Osteoblast (primary cell): ENCODE measurements at places on chromosomes 12 and 14. TPM values are rescaled to one million over a fixed set of nuclear protein-coding genes. Genes with fewer than 3 reads are reported as not detected.

- no peaks in the 10 kb centered on the region for H3K4me1 ChIP-seq
- peaks cover 92% of the 10 kb centered on the region for H3K27me3 ChIP-seq
- no peaks in the 10 kb centered on the region for H3K36me3 ChIP-seq
- H3K27ac ChIP-seq: no peak within 1 kb of the TSS
- peak within 1 kb of the TSS; percentile 40 for H3K4me3 ChIP-seq
Observed at GRCh38 chr12:94147991-94148738, at the start of gene PLXNC1. PLXNC1 (plus strand) TSS chr12:94148577; CDS start chr12:94148972, 395 bp downstream.

DNA sequence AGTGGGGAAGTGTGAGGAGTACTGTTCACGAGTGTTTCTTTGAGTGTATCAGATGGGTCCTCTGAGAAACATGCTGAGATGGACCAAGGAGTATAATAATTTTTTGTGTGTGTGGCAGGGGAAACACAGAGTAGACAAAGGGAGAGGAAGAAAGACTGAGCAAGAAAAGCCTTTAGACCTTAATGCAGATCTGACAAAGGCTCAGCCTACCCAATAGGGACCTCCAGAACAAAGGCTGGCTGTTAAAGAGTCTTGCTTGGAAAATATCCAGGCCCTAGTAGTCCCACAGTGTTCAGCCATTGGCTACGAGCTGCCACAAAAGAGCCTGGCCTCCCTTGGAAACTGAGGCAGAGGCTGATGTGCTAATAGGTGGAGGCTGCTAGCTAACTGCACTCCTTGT is 13.5 kb downstream of the COQ5 start:
- no peak overlapping the region for H3K27ac ChIP-seq
- DNase-seq: no peak
- peaks cover 17% of the 10 kb centered on the region for H3K36me3 ChIP-seq

DNA sequence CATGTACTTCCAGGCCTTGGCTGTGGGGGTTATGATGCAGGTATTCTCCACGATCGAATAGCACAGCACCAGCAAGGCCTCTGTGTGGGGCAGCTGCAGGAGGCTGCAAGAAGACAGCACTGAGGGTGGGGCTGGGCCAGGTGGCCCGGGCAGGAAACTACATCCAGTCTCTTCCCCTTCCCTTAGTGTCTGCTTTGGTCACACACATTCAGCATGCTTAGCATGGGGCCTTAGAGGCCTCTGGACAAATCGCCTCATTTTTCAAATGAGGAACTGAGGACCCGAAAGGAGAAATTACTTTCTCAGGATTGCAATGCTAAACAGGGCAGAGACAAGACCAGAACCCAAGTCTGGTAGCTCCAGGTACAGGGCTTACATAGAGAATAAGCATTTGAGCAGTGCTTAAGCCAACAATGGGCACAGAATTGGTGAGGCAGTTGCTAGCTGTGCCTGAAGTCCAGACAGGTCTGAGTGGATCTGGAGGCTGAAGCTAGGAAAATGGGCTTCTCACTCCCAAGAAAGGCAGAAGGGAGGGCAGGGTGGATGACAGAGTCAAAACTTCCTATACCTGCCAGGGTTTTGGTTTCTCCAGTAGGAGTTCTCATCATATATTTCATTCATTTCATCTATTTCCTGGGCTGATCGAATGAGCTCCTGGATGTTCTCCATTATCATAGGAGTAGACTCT is 3.5 kb downstream of the ACRBP start:
- H3K27me3 ChIP-seq: peaks cover 6% of the 10 kb centered on the region
- no peak overlapping the region for H3K27ac ChIP-seq
- DNase-seq: peak; percentile 53

DNA sequence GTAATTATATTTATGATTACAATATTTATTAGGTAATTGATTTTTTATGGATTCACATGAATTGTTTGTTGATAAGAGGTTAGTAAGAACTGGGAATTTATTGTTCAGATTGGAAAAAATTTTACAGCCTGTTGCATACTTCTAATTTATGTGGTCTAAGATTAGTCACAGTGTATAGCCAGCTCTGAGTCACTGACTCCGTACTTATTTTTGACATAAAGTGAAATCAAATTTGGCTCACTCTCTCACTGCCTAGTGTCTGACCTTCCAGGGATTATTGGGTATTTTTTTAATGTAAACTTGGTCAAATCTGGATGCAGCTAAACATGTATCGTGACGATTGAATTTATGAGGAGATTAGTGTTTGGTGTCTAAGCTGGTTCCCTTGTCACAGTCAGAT is 109.3 kb downstream of the PTPRQ start:
- peak overlapping the region; percentile 80 for H3K27ac ChIP-seq
- no peak overlapping the region for H3K4me3 ChIP-seq
- peak; percentile 84 for DNase-seq
- peaks cover 40% of the 10 kb centered on the region for H3K4me1 ChIP-seq

DNA sequence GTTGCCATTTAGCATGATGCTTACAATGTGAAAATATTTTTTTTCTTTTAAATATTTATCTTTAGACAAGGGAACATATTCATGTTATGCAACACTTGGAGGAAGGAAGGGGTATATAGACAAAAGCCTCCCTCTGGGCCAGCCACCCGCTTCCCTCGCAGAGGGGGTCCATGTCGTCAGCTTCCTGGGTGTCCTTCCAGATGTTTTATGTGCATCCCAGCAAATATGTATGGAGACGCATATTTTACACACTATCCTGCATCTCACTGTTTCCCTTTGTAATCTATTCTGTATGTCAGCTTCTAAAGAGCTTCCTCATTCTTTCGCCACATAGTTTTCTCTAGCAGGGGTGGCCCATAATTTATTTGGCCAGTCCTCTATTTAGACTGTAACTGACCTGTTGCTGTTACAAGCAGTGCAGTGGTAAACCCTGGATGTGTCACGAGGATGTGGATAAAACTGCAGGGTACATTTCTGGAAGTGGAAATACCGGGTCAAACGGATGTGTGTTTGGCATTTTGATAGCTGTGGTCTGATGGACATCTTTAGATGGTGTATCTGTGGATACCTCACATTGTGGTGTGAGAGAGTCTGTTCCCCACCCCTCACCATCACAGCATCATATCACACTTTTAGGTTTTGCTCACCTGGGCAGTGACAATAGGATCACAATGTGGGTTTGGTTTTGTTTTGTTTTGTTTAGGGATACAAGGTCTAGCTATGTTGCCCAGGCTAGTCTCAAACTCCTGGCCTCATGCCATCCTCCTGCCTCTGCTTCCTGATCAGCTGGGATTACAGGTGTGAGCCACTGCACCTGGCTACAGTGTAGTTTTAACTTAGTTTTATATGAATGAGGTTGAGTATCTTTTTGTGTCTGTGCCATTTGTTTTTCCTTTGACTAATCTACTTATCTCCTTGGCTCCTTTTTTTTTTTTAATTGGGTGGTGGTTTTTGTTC is 31.6 kb downstream of the FAM222A start:
- H3K27ac ChIP-seq: no peak overlapping the region
- H3K36me3 ChIP-seq: no peaks in the 10 kb centered on the region
- DNase-seq: peak; percentile 83
- no peaks in the 10 kb centered on the region for H3K27me3 ChIP-seq
- no peaks in the 10 kb centered on the region for H3K4me1 ChIP-seq

GRCh38 chr12:14577344-14577743 is 9.7 kb upstream of the PLBD1 start:
- no peaks in the 10 kb centered on the region for H3K36me3 ChIP-seq
- H3K27me3 ChIP-seq: no peaks in the 10 kb centered on the region
- DNase-seq: no peak
- H3K4me3 ChIP-seq: no peak overlapping the region
- no peak overlapping the region for H3K27ac ChIP-seq
- no peaks in the 10 kb centered on the region for H3K4me1 ChIP-seq

DNA sequence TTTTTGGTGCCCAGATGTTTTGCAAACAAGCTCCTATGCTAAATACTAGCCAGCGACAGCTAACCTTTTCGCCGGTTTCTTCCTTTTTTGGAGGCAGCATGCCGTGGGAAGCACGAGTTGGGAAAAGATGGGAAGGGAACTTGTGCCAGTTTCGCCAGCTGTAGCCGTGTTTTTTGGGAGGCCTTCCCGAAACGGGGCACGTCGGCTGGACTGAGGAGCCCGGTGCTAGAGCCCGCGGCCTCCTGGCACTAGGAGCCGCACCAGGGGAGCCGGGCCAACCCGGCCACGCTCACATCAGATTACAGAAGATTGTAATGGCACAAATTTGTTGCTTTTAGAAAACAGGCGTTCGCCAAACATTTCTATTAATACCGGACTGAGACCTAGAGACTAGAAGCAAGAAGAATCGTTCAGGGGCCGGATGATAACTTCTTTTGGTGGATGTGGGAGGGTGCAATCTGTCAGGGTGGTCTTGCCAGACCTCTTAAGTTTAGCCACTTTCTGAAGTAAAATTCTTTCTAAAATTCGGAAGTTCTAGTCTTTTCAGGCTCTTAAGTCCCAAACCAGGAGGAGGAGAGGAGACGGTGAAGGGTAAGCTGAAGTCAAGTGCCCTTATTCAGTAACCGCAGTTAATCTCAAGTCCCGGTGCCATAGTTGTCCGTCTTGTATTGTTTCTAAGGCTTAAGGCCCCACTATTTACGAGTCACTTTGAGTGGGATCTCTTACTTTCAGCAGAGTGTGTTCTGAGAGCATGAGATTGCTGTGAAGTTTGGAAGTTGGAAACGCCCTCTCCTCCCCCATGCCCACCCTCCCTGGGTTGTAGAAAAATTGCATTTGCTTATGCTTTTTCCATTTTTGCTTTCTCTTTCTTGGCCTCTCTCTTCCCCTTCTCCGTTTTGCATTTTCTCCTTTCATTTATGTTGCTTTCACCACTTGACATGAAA is 1.3 kb downstream of the RASSF3 start:
- H3K4me1 ChIP-seq: peaks cover 24% of the 10 kb centered on the region
- no peaks in the 10 kb centered on the region for H3K27me3 ChIP-seq
- peak; percentile 75 for DNase-seq
- H3K4me3 ChIP-seq: peak overlapping the region; percentile 90
- peak overlapping the region; percentile 72 for H3K27ac ChIP-seq
- H3K36me3 ChIP-seq: no peaks in the 10 kb centered on the region

- no peak overlapping the region for H3K4me3 ChIP-seq
- peaks cover 37% of the 10 kb centered on the region for H3K36me3 ChIP-seq
- peak; percentile 66 for DNase-seq
- H3K27me3 ChIP-seq: no peaks in the 10 kb centered on the region
- peaks cover 3% of the 10 kb centered on the region for H3K4me1 ChIP-seq
Observed at GRCh38 chr12:114676142-114676741, 7.7 kb downstream of the TBX3 start.

The PCBP2 gene
- 247 and 293 TPM in 2 replicates for total RNA-seq

The CMTM5 gene
- not detected in 2 replicates for total RNA-seq

The CAPZA3 gene
- not detected in 2 replicates for total RNA-seq

The TAS2R7 gene
- not detected in 2 replicates for total RNA-seq

The DLST gene
- total RNA-seq: 69.8 and 72.5 TPM in 2 replicates

The KDM5A gene
- total RNA-seq: 62.8 and 75.3 TPM in 2 replicates
